ENCODE measurements at places on chromosomes 11 and 22.

DNA sequence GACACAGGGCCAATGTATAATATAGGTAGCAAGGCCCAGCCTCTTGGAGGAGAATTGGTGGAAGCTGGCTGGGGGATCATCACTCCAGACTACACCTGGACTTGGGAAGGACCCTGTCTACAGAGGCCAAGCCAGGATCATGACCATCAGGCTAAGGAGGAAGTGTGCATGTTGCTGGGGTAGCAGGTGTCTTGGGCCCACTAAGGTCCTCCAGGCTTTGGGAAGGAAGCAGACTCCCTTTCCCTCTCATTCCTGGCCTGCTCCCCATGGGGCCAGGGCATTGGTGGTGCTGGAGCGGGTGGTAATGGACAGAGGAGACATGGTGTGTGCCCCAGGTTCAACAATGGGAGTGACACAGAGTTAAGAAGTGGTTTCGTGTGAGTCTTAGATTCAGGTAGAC, 16.0 kb upstream of the TUB start:
- no peak for DNase-seq

DNA sequence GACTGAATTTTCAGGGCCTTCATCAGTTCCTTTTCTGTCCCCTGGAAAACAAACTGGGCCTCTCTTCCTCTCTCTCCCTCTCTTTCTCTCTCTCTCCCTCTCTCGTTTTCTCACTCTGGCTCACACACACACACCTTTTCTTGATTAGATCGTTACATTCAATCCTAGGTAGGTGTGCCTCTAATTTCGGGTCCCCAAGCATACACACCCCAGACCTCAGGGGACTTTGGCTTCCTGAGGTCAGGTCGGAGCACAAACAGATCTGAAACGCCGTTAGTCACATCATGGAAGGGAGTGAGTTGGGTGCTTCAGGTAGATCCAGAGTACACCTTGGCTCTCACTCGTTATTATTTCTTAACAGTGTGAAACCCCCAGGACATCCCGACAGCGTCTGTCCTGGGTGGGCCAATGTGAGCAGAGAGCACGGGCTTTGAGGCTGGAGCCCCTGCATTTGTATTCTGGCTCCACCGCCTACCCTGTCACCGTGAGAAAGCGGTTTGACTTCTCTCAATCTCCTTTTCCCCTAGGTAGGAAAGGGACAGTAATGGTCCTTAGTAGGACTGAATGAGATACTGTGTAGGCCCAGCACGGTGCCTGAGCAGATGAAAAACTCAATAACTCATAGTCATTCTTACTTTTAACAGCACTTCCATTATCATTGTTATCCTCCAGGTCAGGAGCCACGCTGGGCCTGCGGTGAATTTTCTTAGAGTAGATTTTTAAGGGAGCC, 37.3 kb upstream of the POU2AF1 start:
- no peak for DNase-seq

GRCh38 chr11:12392672-12393071, 15.3 kb downstream of the PARVA start:
- DNase-seq: no peak

DNA sequence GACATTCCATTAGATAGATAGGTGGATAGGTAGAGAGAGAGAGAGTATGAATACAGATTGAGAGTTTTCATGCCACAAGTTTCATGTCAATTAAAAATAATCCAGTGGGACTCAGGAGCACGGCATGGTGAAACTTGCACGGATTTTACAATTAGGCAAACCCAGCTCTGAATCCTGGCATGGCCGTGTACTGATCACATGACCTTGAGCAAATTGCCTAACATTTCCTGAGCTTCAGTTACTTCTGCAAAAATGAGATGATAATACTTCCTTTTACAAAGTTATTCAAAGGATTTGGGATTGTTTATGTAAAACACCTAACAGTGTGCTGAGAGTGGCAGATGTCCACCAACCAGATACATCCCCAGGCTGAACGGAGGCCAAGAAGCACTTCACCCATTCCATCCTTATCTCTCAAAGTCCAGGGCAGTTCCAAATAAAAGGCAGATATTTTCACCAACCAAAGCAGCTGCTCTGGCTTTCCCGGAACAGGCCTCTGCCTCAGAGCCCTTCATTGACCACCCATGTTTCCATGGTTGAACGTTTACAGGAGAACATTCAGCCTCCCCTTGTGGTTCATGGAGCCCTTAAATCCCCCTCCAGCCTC, 17.9 kb downstream of the APLNR start:
- DNase-seq: no peak

GRCh38 chr22:25403284-25403810, 161.1 kb upstream of the GRK3 start:
- DNase-seq: no peak

GRCh38 chr11:12149672-12150225, 39.4 kb downstream of the MICAL2 start:
- no peak for DNase-seq

- DNase-seq: no peak
Observed at GRCh38 chr11:58433638-58434203, 5.8 kb upstream of the OR5B2 start.
